ENCODE measurements at places on chromosomes 16 and 17. TPM values are rescaled to one million over a fixed set of nuclear protein-coding genes. Genes with fewer than 3 reads are reported as not detected.

CYTH1 gene
- polyA plus RNA-seq: 279 TPM

ATP1B2 gene
- polyA plus RNA-seq: not detected

ITGA2B gene
- 0.12 TPM for polyA plus RNA-seq

RDM1 gene
- 2.8 TPM for polyA plus RNA-seq

PABPN1L gene
- not detected for polyA plus RNA-seq

CPHXL2 gene
- polyA plus RNA-seq: not detected

GDPD3 gene
- not detected for polyA plus RNA-seq
